ENCODE measurements at places on chromosomes 6 and 20.
A peak's percentile ranks its signal among the peaks of the same experiment; 100 is the strongest.

DNA sequence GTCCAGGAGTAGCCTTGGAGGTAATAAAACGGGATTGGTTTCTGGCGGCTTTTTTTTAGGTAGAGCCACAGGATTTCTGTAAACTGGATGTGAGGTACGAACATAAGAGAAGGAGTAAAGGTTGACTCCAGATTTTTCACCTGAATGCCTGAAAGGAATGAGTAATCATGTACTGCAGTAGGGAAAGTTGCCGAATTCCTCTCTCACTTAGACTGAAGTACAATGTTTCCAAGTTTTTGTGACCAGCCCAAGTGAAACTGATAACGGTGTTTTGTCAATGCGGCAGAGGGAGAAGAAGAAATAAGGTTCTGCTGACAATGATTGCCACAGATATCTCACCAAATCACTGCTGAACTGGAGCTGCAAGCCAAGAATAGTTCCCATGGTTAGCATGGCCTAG is 75.0 kb downstream of the VTA1 start:
- DNase-seq = no peak

- no peak for DNase-seq
Measured at GRCh38 chr6:146184701-146185100, 155.8 kb downstream of the GRM1 start.

- DNase-seq = no peak
Measured at GRCh38 chr6:5202941-5203340, 57.8 kb downstream of the LYRM4 start.

- DNase-seq = no peak
Measured at GRCh38 chr6:90431576-90431975, 134.9 kb upstream of the BACH2 start.

DNA sequence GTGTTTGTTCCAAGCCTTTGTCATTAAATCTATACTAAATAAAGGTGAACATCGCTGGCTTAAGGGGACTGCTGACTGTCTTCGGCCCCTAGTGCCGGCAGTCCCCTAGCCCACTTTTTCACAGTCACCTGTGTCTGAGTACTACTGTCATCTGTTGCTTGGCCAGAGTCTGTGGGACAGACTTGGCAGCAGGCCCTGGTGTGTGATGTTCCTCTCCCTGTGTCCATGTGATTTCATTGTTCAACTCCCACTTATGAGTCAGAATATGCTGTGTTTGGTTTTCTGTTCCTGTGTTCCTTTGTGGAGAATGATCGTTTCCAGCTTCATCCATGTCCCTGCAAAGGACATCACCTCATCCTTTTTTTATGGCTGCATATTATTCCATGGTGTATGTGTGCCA is 133.4 kb downstream of the HAO1 start:
- no peak for DNase-seq

DNA sequence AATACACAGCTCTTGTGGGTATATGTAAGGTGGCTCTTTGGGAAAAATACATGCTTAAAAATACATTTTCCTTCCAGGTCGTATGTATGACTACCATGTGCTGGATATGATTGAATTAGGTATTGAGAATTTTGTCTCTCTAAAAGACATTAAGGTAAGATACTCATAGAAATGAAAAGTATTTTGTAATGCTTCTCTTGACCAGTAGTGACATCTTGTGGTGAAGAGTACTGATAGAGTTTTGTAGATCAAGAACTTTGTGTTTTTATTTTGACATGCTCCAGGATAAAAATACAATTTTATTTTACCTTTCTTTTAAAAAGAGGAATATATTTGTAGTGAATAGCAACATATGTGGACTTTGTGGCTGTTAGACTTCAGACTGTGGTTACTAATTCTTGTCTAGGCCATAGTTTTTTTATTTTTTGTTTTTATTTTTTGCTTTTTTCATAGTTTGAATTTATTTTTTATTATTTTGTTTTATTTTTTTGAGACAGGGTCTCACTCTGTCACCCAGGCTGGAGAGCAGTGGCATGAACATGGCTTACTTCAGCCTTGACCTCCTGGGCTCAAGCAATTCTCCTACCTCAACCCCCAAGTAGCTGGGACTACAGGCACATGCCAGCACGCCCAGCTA is 17.9 kb downstream of the RPF2 start:
- DNase-seq = peak; percentile 57

GRCh38 chr6:28105245-28105639 is 19.2 kb upstream of the ZSCAN16 start:
- DNase-seq = peak; percentile 33

GRCh38 chr20:6506906-6507305 is 260.6 kb upstream of the BMP2 start:
- DNase-seq = no peak

GRCh38 chr20:49799698-49800097 is 12.9 kb upstream of the SLC9A8 start:
- DNase-seq = no peak

DNA sequence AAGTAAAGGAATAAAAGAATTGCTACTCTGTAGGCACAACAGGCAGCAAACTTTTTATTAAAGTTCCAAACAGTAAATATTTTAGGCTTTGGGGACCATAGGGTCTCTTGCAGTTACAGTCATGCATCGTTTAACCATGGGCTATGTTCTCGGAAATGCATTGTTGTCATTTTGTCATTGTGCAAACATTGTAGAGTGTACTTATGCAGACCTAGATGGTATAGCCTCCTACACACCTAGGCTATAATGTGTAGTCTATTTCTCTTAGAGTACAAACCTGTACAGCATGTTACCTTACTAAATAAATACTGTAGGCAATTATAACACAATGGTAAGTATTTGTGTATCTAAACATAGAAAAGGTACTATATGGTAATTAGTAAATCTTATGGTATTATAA is 54.7 kb downstream of the CDS2 start:
- DNase-seq = no peak

GRCh38 chr6:139423971-139424667 is 49.7 kb upstream of the CITED2 start:
- no peak for DNase-seq
